ENCODE measurements at places on chromosomes 3 and 15.

GRCh38 chr3:169295912-169296570, 367.5 kb downstream of the MECOM start:
- no peaks in the 10 kb centered on the region for H3K4me1 ChIP-seq
- no peaks in the 10 kb centered on the region for H3K36me3 ChIP-seq
- no peaks in the 10 kb centered on the region for H3K27me3 ChIP-seq
- DNase-seq: no peak
- H3K27ac ChIP-seq: no peak overlapping the region
- no peak overlapping the region for H3K4me3 ChIP-seq

DNA sequence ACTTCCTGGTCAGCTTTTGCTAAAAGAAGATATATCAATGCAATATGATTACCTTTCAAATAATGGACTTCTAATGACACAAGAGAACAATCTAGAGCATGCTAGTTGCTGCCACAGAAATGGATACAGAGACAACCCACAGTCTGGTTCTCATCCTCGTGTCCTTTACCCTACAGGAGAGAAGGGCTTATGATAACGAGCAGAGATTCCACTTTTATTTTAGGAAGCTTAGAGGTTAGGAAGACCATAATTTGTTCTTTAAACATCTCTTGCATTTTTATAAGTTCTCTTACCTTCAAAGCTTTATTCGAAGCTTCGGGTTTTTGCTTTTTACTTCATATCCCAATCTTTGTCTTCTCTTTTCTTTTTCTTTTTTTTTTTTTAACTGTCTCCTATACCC, 39.1 kb downstream of the FILIP1L start:
- no peak for DNase-seq
- H3K27me3 ChIP-seq: no peaks in the 10 kb centered on the region
- H3K4me3 ChIP-seq: no peak overlapping the region
- H3K36me3 ChIP-seq: peaks cover 41% of the 10 kb centered on the region
- peak overlapping the region; percentile 59 for H3K27ac ChIP-seq

DNA sequence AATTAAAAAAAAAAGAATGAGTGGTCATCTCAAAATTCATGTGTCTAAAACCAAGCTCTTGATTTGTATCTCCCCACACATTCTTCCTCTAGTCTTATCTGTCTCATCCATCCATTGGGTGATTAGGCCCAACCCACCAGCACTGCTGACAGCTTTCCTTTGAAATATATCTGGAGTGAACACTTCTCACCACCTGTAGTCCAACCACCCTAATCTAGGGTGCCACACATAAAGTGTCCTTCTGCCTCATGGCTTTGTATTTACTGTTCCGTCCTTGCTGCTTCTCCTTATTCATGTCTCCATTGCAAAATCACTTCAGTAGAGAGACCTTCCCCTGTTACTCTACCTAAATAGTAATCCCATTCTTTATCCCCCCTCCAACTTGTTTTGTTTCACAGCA, 82.4 kb upstream of the PTX3 start:
- no peak for DNase-seq
- no peak overlapping the region for H3K4me3 ChIP-seq
- H3K36me3 ChIP-seq: no peaks in the 10 kb centered on the region
- H3K27me3 ChIP-seq: no peaks in the 10 kb centered on the region
- no peaks in the 10 kb centered on the region for H3K4me1 ChIP-seq
- no peak overlapping the region for H3K27ac ChIP-seq

DNA sequence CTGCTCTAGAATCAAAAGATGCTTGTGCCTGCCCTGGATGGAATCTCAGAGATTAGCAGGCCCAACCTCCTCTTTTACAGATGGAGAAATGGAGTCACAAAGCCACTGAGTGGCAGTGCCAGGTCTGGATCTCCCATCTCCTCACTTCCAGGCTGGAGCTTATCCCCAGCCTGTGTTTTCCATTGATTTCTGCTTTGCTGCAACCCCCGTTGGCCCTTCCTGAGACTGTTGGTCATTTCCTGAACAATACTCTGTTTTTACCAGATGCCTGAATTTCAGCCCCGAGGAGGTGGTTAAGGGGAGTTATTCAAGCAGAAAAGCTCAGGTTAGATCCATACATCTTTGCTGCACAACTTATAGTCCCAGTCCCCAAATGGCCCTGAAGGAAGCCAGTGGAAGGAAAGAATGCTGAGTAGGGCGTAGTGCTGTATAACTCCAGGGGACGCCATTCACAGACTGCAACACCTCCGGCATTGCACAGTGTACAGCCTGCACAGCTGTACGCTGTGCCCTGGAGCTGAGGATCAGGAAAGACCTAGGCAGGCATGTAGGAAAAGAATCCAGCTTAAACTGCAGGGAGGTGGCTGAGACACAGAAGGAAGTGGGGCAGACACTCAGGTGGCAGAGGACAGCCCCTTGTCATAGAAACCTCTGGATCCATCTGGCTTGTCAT, 77.5 kb downstream of the RPLP1 start:
- no peak for DNase-seq
- H3K4me3 ChIP-seq: no peak overlapping the region
- H3K4me1 ChIP-seq: no peaks in the 10 kb centered on the region

GRCh38 chr3:144810160-144810559, 838.5 kb downstream of the DIPK2A start:
- DNase-seq: no peak
- no peaks in the 10 kb centered on the region for H3K36me3 ChIP-seq
- H3K27me3 ChIP-seq: no peaks in the 10 kb centered on the region
- H3K4me3 ChIP-seq: no peak overlapping the region

DNA sequence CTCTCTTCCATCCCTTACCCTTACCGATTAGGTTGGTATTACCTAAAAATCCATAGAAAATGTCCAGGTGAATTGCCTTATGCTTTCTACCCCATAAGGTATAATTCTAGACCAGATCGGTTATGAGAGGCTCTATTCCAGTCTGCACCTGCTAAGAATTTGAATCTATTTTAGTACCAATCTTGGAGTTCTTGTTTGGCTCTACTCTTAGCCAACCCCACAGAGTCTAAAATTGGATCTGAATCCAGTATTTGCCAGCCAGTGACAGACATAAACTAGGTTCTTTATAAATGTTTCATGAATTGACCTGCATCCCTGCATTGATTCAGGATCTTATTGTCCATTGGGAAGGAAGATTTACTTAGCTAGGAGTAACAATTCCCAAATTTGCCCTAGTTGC, 6.5 kb downstream of the KLHL24 start:
- H3K36me3 ChIP-seq: no peaks in the 10 kb centered on the region
- H3K4me1 ChIP-seq: peaks cover 16% of the 10 kb centered on the region
- H3K27me3 ChIP-seq: no peaks in the 10 kb centered on the region
- no peak for DNase-seq

DNA sequence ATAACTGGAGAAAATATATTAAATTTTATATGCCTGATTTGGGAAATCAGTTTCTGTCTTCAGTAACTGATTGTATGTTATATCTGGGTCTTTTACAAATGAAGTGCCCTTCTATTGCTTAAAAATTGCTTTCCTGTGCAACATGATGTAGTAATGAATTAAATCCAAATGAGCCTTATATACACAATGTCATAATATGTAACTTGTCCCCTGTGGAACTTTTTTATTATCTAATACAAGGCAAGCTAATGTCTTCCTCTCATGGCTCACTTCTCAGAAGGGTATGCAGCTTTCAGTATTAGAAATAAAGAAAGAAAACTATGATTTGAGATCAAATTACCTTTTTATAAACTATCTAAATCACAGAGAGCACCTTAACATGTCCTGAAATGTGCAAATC, 248.9 kb downstream of the NAALADL2 start:
- no peak overlapping the region for H3K27ac ChIP-seq
- no peaks in the 10 kb centered on the region for H3K27me3 ChIP-seq
- no peak overlapping the region for H3K4me3 ChIP-seq

- no peak overlapping the region for H3K4me3 ChIP-seq
- H3K27me3 ChIP-seq: no peaks in the 10 kb centered on the region
- H3K36me3 ChIP-seq: peaks cover 12% of the 10 kb centered on the region
- peaks cover 13% of the 10 kb centered on the region for H3K4me1 ChIP-seq
Observed at GRCh38 chr3:171326717-171327440, 133.3 kb downstream of the TNIK start.

GRCh38 chr3:123499322-123499721, 50.4 kb upstream of the ADCY5 start:
- H3K4me3 ChIP-seq: no peak overlapping the region
- no peaks in the 10 kb centered on the region for H3K27me3 ChIP-seq
- H3K4me1 ChIP-seq: no peaks in the 10 kb centered on the region
- no peak for DNase-seq
- H3K36me3 ChIP-seq: peaks cover 7% of the 10 kb centered on the region
